NCI-H446 (cell line): ENCODE measurements at places on chromosomes 1 and 21.

DNA sequence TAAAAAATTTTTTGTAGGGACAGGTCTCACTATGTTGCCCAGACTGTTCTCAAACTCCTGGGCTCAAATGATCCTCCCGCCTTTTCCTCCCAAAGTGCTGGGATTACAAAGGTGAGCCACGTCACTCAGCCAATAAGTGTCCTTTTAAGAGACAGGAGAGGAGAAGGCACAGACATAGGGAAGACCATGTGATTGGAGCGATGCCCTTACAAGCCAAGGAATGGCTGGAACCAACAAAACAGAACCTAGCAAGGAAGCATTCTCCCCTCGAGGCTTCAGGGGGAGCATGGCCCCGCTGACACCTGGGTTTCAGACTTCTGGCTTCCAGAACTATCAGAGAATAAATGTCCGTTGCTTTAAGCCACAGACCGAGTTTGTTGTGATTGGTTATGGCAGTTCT, 37.0 kb downstream of the NDUFS5 start:
- DNase-seq, result no peak

DNA sequence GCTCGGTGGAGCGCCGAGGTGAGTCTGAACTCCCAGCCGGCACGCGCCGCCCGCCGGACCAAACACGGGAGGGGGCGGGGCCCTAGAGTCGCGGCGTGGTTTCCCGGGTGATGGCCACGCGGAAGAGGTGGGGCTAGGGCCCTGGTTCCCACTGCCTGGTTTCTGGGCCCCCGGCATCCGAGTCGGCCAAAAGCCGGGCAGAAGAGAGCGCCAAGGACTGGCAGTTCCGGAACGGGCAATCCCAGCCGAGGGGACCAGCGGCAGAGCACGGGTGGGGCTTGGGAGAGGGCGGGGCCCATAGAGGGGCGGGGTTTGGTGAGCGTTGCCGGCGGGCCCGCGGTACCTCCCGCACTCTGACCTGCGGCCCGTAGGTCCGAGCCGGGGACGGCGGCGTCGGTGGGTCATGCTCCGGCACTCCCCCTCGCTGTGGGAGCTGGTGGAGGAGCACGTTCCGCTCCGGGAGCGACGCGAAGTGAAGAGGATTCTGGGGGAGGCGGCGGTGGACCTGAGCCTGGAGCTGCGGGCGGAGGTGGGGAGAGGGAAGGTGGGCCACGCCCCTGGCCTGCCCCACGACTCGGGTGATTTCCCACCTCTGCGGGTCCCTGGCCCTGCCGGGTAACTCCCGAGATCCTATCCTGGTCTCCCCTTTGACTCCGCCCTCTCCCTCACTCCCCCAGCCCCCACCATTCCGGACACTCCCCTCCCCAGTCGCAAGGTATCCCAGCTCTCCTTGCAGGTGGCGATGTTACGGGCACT, at the start of gene CCDC24:
TSS of gene CCDC24 (plus strand) at position 124 of the 756 bp plus-strand sequence. CDS start at position 404, 280 bp downstream.
- peak; percentile 80 for DNase-seq

GRCh38 chr1:34302798-34303197, 126.1 kb downstream of the C1orf94 start:
- DNase-seq, result no peak

GRCh38 chr1:41812453-41812852, 106.3 kb downstream of the HIVEP3 start:
- DNase-seq, result no peak

DNA sequence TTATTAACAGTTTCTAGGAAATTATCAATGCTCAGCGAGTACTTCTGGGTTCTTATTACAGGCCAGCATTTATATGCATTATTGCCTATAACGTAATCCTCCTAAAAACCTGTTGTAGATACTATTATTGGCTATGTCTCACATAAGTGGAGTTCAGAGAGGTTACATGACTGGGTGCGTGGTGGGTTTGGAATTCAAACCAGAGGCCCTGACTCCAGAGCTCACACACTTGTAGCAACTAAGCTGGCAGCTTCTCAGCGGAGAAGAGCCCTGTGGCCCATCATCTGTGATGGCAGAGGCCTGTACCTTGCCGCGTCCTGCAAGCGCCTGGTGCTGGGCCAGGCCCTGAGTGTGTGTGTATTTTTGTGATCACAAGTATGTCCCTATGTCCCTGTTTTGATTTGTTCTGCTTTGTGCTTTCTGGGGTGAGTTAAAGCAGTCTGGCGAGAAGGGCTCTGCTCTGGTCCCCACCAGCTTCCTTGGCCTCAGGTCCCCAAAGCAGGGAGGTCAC, 66.7 kb downstream of the HTR6 start:
- DNase-seq, result no peak
